Frontal cortex (tissue), 4 donors: ENCODE measurements at places on chromosomes 1 and 21. TPM values are rescaled to one million over a fixed set of nuclear protein-coding genes. Genes with fewer than 3 reads are reported as not detected.

DNA sequence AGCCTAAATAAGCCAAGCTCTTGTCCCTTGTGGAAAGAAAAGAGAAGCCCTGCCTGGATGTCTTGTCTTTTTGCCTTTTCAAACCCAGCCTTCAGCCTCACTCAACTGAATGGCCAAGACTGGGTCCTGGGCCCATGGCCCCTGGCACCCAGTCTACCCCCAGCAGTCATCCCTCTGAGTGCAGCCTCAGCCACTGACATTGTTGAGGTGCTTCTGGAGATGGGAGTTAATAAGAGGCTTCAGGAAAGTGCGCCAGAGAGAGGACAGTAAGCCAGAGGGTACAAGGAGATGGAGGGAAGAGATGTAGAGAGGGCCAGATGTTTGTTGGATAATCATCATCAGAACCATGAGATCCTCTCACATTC, 6.8 kb downstream of the FNDC5 start:
- no peak for DNase-seq

DNA sequence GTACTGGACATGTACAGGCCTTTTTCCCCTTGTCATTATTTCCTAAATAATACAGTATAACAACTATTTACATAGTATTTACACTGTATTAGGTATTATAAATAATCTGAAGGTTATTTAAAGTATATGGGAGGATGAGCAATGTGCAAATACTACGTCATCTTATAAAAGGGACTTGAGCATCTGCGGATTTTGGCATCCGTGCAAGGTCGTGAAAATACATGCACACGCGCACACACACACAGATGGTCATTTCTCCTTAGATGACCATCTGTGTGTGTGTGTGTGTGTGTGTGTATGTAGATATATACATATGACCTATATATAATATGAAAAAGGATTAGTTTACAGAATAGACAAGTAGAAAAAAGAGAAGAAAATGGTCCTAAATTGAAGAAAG, 15.4 kb downstream of the ALG14 start:
- no peak for DNase-seq

Gene GPR25
- not detected for total RNA-seq

DNA sequence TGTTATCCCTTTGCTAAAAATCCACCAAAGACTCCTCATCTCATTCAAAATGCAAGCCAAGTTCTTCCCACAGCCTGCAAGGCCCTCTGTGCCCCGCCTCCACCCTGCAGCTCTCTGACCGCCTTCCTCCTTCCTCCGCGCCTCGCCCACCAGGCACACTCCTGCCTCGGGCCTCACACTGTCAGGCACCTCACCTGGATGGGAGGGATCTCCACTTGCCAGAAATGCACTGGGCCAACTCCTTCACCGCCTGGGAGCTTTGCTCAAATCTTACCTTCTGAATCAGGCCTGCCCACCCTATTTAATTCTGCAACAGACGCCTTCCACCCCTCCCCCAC, 26.2 kb downstream of the PGBD5 start:
- no peak for DNase-seq
